ENCODE measurements at places on chromosomes 1 and 21.

GRCh38 chr1:47709019-47709871 is 271.4 kb downstream of the FOXD2 start:
- DNase-seq: peak; percentile 54

- peak; percentile 58 for DNase-seq
These were observed at the start of gene GNG12 for GRCh38 chr1:67832737-67833601. Gene GNG12, minus strand, starts transcription at chr1:67833467. Its CDS starts 125,781 bp downstream, at chr1:67707686.

DNA sequence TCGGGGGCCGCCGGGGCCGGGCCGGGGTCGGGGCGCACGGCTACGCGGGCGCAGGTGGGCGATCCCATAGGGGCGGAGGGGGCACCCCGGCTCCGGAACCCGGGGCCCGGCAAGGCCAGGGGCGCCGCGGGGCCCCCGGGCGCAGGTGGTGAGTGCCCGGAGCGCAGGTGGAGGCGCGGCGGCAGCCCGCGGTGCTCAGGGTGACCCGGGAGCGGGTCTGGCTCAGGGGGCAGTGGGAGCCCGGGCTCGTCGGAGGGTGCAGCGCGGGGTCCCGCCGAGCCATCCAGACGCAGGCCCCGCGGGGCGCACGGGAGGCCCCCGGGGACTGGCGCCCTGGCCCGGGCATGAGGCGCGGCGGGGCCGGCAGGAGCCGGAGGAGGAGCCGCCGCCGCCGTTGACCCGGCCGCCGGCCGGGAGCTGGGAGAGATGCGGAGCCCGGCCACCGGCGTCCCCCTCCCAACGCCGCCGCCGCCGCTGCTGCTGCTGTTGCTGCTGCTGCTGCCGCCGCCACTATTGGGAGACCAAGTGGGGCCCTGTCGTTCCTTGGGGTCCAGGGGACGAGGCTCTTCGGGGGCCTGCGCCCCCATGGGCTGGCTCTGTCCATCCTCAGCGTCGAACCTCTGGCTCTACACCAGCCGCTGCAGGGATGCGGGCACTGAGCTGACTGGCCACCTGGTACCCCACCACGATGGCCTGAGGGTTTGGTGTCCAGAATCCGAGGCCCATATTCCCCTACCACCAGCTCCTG is 489 bp downstream of the CELSR2 start:
- DNase-seq: no peak

DNA sequence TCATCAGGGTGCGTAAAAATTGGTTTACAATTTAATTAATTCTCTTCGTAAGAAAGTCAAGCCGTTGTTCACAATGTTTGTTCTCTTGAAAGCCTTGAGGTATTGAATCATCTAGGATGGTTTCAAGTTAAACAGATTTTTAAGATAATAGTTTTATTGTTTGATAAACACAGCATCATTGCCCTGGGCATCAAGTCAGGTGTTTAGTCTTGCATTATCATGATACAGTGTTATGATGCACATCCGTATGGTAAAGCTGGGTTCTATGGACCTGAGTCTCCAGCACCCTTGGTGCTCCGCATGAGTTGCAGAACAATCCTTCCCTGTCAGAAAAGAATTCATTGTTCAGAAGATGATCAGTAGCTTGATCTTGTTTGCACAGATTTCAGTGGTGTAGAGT is 359.5 kb downstream of the LMO4 start:
- no peak for DNase-seq

- no peak for DNase-seq
These were observed 13.3 kb downstream of the F3 start for GRCh38 chr1:94528299-94528698.

DNA sequence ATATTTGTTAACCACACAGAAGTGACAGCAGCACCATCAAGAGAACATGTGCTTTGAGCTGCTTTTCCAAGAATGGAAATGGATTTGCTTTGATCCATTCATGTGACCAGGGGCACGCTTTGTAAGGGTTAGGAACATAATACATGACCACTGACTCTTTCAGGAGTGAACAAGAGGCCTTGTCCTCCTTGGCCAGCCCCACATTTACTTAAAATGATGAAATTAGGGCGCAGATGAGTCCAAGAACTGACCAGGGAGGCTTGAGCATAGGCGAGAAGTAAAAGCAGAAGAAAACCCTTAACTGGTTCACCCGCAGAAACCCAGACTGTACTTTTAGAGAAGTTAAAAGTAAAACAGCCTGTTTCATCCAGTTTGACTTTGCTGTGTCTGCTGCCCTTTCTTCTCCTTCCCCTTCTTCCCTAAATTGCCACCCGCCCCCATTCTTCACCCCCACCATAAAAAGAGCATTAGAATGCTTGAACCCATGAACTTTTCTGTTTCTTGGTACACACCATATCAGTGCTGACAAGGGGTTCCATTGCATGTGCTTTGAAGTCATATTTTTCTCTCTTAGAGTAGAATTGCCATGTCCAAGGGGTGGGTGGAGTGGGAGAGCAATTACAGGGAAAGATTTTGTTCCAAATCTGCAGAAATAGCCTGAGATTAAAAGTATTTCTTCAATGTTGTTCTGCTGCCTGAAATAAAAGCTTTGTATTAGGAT is 2.6 kb upstream of the GLUL start:
- no peak for DNase-seq

- DNase-seq: no peak
These were observed 805 bp downstream of the ZNHIT6 start for GRCh38 chr1:85707267-85707989.

GRCh38 chr1:117615474-117615873 is 9.6 kb downstream of the TENT5C start:
- DNase-seq: no peak

DNA sequence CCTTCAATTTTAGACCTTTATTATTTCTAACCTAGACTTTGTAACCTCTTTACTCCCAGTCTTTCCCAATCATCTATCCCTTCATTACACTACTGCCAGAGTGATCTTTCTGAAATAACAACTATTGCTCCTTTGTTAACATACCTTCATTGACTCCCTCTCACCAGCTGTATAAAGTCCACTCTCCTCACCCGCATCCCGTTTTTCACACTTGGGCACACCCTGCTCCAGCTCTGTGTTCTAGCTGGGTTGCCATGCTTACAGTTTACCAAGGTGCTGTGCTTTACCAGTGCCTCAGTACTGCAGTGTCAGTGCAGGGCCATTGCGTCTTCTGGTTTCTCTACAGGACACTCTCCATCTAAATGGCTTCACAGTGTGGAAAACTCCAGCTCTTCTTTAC is 148.2 kb downstream of the NFIA start:
- no peak for DNase-seq

- no peak for DNase-seq
These were observed 85.2 kb upstream of the TLR5 start for GRCh38 chr1:223228201-223228600.

- DNase-seq: no peak
These were observed 100.1 kb upstream of the S1PR1 start for GRCh38 chr1:101136739-101137138.

- no peak for DNase-seq
These were observed 9.4 kb downstream of the CORT start for GRCh38 chr1:10459184-10459583.

DNA sequence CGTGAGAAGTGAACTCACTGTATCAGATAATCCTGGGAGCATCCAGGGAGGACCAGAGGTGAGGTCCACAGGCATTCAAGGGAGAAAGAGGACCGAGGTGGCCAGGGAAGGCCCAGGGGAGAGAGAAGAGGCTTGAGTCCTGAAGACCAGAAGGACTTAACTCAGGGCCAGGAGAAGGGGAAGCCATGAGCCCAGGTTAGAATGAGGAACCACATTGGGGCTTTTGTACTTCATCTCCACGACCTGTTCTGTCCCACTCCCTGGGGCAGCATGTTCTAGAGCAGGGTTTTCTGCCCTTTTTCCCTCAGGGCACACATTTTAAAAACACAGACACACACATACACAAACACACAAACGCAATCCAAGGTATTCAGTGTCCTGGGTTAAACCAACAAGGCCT is 8.4 kb downstream of the LGR6 start:
- no peak for DNase-seq

GRCh38 chr1:5944843-5945167 is 47.4 kb downstream of the NPHP4 start:
- DNase-seq: no peak

- no peak for DNase-seq
These were observed 36.6 kb upstream of the PLA2G5 start for GRCh38 chr1:20033420-20033819.

- peak; percentile 26 for DNase-seq
These were observed 953 bp downstream of the PTPRU start for GRCh38 chr1:29237129-29237821.

DNA sequence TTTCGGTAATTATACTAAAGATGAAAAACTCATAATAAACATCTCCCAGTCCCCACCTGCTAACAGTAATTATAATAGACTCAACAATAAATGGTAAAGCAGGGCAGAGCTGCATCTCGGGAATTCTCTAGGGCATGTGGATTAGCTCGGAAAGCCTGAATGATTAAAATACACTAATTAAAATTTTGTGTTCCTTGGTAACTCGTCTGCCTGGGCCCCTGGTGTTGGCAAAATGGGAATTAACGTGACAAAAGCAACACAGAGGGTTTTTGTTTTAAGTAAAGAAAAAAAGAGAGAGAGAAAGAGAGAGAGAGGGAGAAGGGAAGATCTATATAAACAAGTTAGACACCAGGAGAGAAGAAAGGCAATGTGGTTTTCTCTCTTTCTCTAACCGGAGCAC is 62.1 kb downstream of the CASZ1 start:
- no peak for DNase-seq
